CD4-positive, alpha-beta T cell treated with Interleukin-17A for 1 hour (primary cell): ENCODE measurements at places on chromosomes 13 and 19.

- no peak for DNase-seq
These were observed 126.9 kb upstream of the SLC7A1 start for GRCh38 chr13:29722415-29722814.

DNA sequence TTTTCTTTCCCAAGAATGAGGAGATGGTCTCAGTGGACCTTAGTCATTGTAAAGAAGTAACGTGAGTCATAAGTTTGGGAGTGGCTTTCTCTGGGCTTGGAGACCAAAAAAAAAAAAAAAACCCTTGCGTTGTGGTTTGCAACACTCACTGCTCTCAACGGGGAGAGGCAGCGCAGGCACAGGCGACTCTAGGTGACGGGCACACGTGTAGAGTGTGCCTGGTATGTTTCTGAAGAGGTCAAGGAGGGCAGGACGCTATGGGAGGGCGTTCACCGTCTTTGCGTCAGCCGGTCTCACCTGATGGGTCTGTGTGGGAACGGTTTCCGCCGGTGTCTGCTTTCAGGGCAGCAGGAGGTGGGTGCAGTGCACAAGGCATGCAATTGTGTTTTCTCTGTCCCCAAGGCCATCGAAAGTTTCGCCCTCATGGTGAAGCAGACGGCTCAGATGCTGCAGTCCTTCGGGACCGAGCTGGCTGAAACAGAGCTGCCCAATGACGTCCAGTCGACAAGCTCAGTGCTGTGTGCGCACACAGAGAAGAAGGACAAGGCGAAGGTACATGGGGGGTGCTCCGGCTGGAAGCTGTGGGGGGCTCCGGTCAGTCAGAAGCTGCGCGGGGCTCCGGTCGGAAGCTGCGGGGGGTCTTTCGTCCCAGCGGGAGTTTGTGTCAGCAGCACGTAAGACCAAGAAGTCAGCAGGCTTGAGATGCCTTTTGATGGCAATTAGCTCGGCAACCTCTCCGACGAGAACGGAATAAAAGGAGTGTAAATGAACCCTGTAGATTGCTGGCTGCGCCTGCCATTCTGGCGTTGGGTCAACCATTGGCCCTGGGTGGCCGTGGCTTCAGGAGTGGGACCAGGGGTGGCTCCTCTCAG lies 40.8 kb upstream of the F7 start:
- no peak for DNase-seq

- peak; percentile 45 for DNase-seq
These were observed 4.0 kb downstream of the SPPL2B start for GRCh38 chr19:2332341-2333026.

DNA sequence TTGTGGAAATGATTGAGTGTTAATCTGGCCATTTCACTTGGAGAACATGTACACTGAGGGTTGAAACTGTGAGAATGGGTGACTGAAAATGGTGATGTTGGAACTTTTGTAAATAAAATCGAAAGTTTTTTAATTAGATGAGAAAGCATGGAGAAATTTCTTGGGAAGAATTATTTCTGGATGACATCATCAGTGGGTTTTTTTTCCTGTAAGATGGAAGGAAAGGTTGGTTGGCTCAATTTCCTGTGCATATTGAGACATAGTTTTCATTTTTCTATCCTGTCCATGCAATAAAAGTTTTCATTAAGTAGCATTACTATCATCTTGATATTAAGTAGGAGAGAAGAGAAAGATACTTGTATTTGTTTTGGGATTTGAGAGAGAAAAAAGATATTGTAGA lies 120.6 kb upstream of the HTR2A start:
- no peak for DNase-seq

DNA sequence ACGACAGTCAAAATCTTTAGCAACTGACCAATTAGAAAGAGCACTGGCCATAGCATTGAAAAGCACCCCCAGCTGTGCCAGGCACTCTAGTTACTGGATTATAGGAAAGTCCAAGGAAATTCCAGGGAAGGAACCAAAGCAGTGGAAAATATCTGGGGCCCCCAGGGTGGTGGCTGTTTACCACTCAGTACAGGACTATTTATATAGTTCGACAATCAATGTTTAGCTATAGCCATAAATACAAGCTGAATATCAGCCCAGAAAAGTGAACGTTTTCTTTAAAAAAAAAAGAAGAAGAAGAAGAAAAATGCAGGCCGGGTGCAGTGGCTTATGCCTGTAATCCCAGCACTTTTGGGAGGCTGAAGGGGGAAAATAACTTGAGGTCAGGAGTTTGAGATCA lies 55.2 kb upstream of the UBAC2 start:
- DNase-seq: no peak

- no peak for DNase-seq
These were observed 714 bp downstream of the PLPP2 start for GRCh38 chr19:290372-291005.

- DNase-seq: no peak
These were observed 16.5 kb upstream of the CSNK1G2 start for GRCh38 chr19:1924320-1924961.

DNA sequence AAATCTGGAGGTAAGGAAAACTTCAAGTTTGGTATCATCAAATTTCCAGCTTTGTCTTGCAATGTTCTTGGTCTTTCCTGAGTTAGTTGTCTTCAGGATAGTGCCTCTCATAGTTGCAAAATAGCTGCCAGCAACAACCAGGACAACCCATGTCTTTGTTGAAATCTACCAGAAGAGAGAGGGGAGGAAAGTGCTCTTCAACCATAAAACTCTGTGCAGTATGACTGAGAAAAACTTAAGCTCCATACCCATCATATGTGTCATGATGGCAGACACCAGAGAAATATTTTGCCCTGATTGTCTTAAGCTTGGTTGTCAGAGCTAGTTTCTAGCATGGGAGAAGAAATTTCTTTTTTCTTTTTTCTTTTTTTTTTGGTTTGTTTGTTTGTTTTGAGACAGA lies 103.3 kb downstream of the SPRY2 start:
- DNase-seq: no peak

DNA sequence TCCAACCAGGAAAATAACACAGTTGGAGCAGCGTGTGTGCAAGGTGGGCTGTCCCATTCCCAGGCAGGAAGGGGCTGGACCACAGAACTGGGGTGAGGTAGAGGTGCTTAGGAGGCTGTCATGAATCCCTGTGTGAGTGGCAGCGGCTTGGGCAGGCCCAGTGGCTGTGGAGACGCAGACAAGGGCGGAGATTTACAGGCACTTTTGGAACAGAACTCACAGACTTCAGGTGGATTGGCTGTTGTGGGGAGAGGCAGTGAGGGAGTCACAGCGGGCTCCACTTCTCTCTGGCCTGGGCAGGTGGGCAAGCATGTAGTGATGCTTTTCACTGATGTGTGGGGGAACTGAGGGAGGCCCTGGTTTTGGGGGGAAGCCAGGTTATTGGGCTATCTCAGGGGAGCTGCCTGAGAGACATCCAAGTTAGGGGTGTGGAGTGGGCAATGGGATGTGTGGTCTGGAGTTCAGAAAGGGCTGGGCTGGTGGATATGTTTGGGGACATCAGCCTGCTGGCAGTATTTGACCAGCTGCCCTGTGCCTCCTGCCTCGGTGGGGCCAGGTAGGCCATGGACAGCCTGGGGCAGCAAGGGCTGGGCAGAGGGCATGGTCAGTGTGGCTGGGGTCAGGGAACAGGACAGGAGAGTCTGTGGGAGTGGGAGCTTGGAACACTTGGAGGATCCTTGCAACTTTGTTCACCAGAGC lies 27.0 kb upstream of the ZNF492 start:
- DNase-seq: no peak

- DNase-seq: no peak
These were observed 150.2 kb downstream of the DCT start for GRCh38 chr13:94329277-94329676.

DNA sequence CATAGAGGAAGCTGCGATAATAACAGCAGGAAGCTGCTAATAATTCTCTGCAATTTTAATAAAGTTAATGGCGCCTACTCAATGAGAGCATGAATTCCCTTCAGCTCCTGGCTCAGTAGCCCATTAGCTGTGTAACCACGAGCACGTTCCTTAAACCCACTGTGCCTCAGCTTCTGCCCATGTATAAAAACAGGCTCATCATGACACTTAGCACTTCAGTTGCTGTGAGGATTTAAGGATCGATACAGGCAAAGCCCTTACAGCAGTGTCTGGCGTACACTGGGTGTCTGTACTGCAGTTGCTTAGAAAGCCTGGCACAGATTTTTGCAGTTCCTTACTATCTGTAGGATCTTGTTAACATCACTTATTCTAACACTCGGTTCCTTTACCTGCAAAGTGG lies 673.4 kb upstream of the ARGLU1 start:
- no peak for DNase-seq

GRCh38 chr13:95237310-95237870 lies 63.9 kb downstream of the ABCC4 start:
- no peak for DNase-seq

GRCh38 chr19:23802290-23802689 lies 43.6 kb upstream of the ZNF681 start:
- peak; percentile 28 for DNase-seq

GRCh38 chr19:5152013-5152763 lies 183.3 kb downstream of the KDM4B start:
- no peak for DNase-seq

DNA sequence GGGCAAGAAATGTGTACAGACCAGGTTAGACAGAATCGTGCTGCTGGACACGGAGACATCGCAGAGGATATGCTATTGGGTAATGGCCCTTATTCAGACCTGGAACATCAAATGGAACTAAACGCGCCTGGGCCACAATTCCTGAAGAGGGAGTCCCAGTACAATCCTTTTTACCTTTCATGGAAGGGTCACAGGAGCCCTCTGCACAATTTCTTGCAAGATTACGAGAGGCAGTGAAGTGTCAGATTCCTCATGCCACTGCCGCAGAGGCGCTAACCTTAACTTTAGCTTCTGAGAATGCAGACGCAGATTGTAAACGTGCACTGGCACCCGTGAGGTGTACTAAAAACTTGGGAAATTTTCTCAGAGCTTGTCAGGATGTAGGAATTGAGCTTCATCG lies 18.1 kb downstream of the CLEC4M start:
- no peak for DNase-seq

- peak; percentile 78 for DNase-seq
These were observed 1.0 kb downstream of the ZNF253 start for GRCh38 chr19:19866611-19867248.

DNA sequence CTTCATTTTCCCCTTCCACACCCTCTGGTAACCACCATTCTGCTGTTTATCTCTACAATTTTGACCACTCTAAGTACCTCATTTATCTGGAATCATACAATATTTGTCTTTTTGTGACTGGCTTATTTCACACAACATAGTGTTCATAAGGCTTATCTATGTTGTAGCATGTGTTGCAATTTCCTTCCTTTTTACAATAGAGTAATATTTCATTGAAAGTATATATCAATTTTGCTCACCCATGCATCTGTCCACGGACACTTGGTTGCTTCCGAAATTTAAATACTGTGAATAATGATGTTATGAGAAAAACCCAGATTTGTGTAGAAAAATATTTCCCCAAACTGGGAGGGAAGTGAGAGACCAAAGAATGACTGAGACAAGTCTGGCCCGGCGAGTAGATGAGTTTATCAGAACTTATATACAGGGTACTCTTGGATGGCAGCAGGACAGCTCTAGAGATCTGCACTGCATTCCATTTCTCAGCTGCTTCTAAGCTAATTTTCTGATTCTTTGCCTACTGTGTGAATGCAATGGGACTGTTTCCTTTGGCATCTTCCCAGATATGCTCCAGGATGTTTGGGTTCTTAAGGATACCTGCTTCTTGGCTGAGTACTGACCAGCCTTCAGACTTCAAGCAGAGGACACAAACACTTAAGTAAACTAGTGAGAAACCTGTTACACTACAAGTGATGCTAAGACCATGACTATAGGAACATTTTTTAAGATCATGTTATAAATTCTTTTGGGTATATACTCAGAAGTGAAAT lies 834.0 kb upstream of the PCDH9 start:
- no peak for DNase-seq

GRCh38 chr19:55493052-55493644 lies 4.9 kb downstream of the SSC5D start:
- DNase-seq: no peak

DNA sequence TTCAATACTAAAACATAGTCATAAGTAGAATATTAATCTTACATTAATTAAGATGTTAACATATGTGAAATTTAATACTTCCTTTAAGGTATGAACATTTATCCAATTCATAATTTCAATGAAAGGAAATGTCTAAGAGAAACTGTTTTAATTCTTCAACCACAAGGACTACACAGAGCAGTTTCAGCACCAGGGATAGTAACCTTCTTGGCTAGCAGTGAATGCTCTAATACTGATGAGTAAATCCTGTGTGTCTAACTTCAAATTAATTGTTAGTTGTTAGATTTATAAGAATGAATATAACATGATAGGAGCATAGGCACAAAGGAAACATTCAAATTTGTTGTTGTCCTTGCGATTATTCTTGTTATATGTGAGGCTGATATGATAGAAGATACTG lies 15.6 kb upstream of the NBEA start:
- no peak for DNase-seq

GRCh38 chr13:79631051-79631659 lies 150.2 kb downstream of the NDFIP2 start:
- no peak for DNase-seq

DNA sequence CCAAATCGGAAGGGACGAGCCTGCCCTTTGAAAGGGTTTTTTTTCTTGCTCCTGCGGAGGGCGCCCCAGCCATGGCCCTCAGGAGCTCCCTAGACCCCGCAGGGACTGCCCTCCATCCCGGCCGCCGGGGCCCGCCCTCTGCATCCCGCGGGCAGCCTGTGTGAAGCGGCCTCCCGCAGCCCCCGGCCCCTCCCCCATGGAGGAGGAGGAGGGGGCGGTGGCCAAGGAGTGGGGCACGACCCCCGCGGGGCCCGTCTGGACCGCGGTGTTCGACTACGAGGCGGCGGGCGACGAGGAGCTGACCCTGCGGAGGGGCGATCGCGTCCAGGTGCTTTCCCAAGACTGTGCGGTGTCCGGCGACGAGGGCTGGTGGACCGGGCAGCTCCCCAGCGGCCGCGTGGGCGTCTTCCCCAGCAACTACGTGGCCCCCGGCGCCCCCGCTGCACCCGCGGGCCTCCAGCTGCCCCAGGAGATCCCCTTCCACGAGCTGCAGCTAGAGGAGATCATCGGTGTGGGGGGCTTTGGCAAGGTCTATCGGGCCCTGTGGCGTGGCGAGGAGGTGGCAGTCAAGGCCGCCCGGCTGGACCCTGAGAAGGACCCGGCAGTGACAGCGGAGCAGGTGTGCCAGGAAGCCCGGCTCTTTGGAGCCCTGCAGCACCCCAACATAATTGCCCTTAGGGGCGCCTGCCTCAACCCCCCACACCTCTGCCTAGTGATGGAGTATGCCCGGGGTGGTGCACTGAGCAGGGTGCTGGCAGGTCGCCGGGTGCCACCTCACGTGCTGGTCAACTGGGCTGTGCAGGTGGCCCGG lies 815 bp downstream of the MAP3K10 start:
- peak; percentile 19 for DNase-seq

DNA sequence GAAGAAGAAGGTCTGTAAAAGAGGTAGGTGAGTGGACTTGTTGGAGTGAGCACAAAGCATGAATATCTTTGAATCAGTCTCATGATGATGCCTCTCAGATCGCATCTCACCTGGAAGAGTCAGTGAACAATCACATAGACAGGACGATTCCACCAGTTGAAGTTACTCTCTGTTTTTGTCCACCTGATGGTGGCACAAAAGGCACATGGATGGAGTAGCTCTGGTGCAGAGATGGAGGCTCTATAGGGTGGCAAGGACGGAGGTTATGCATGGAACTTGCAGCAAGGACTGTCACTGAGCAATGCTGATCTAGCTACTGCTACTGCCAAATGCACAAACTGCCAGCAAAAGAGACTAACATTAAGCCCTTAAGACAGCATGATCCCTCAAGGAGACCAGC lies 10.3 kb upstream of the MYCBP2 start:
- DNase-seq: no peak
